ENCODE measurements at places on chromosomes 13 and 19.

GRCh38 chr13:79466872-79467271 lies 14.1 kb upstream of the NDFIP2 start:
- no peak for DNase-seq

DNA sequence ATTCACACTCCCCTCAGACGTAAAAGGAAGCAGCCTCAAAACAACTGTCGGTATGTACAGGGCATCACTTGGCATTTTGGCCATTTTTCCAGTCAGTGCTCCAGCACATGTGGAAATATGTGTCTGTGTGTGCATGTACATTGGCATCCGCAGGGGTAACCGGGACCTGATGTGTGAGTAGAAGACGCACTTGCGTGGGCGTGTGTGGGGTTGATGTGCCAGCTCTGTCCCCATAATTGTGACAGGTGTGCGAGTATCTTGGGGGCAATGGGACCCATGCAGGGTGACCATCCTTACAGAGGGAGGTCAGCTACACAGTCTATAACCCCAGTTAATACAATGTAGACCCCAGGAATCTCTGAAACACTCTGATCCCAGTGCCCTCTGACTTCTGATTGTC lies 7.3 kb upstream of the ZNF331 start:
- no peak for DNase-seq

- DNase-seq = peak; percentile 92
These were observed at the start of gene SH3GL1 for GRCh38 chr19:4400135-4400936. Gene SH3GL1 (minus strand): TSS chr19:4400547. CDS start chr19:4400368, 179 bp downstream.

- DNase-seq = no peak
These were observed 598.0 kb downstream of the EFNB2 start for GRCh38 chr13:105937451-105937850.

- no peak for DNase-seq
These were observed 36.9 kb upstream of the STARD13 start for GRCh38 chr13:33322543-33322809.

DNA sequence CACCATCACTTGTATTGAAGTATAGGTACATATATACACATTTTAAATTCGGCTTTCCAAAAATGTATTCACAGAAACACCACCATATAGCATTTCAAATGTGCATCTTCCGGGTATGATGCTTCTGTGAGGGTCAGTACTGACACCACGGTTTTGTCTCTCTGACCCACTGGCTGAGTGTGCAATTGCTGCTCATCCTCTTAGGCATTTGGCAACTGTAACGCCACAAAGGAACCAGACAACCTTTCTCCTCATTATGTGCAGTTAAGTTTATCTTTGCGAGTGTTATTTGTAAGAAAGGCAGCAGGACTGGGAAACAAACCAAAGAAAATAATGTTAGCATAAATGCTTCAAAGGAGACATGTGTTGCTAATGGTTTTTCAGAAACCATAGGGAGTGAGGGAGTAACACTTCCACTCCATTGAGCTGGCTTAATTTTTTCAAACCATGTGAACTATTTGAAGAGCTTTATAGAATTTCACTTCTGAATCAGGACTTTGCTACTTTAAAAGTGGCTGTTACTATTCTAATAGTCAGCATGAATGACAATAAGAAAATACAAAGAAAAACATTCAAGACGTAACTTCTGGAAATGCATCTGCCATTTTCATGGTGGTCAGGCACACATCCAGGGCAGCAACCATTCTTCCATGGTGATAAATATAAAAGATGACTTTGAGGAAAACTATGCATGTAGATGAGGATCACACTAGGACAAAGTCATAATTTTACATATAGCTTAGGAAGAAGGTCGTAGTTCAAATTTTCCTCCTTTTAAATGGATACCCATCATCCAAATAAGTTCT lies 423.3 kb downstream of the MZT1 start:
- DNase-seq = no peak

GRCh38 chr13:51241720-51242119 lies 19.5 kb downstream of the FAM124A start:
- DNase-seq = no peak

GRCh38 chr19:46797881-46798280 lies 9.5 kb upstream of the SLC1A5 start:
- DNase-seq = no peak

GRCh38 chr19:14198384-14199376 lies 7.3 kb downstream of the ADGRL1 start:
- no peak for DNase-seq

GRCh38 chr13:80033951-80034350 lies 307.0 kb downstream of the SPRY2 start:
- no peak for DNase-seq

DNA sequence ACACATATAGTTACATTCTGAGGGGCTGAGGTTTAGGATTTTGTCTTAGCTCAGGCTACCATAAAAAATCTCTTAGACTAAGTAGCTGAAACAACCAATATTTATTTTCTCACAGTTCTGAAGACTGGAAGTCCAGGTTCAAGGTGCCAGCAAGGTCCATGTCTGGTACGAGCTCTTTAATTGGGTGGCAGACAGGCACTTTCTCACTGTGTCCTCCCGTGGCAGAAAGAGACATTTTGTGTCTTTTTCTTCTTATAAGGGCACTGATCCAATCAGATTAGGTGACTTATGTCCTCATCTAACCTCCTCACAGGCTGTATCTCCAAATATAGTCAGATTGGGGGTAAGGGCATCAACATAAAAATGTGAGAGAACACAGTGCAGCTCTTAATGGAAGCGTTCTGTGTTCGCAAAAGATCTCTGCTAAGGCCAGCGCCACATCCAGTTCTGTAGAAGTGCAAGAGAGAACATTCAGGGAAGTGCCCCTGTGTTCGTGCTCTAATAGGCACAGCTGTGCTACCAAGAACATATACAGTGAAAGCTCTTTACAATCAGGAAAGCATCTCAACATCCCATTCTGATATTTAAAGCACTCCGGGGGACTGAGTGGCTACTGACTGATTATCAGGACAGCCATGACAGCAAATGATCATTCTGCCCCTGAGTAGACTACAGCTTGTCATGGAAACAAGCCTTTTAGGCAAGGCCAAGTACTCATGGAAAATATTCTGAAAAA lies 819.2 kb downstream of the LIG4 start:
- DNase-seq = no peak

DNA sequence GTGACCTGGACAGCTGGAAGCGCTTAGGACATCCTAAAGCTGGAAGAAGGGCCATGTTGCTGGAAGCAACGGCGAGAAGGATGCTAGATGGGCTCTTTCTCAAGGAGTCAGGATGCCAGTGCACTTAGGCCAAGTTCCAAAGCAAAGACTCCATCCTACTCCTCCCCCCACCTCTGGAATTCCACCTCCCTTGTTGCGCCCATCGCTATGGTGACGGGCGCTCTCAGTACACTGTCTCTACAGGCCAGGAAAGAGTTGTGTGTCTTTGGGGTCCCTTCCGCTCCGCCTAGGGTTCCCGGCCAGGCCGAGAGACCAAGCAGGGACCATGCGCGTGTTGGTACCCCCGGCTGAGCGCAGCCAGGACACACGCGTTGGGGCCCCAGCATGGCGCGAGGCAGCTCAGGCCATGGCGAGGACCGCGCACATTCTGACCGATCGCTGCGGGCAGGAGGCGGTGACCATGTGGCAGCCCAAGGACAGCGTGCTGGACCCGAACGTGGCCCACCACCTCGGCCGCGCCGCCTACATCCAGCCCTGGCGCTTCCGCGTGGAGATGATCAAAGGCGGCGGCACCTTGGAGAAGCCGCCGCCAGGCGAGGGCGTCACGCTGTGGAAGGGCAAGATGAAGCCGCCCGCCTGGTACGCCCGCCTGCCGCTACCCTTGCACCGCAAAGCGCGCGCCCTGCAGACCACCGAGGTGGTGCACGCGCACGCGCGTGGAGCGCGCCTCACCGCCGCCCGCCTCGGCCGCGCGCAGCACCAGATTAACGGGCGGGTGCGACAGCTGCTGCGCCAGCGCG lies 31.0 kb upstream of the SLC1A6 start:
- no peak for DNase-seq

GRCh38 chr19:8403098-8403819 lies 9.8 kb upstream of the MARCHF2 start:
- no peak for DNase-seq

DNA sequence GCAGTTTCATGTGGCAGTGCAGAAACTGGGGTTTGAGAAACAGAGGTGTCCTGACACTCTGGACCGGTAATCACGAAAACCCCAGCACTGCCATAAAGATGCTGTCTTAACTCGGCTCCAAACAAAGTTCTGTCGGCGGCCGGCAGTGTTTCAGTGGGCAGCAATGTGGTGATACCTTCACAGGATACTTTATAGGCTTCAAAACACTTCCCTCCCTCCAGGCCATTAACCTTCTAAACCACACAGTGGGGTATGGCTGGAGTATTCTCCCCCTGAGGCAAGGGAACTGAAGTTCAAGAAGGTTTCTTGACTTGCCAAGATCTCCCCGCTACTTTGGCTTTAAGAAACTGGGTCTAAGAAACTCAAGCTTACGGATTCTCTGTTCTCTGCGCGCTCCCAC lies 1.1 kb downstream of the RUBCNL start:
- no peak for DNase-seq

GRCh38 chr13:46160065-46160464 lies 21.9 kb downstream of the LCP1 start:
- no peak for DNase-seq

DNA sequence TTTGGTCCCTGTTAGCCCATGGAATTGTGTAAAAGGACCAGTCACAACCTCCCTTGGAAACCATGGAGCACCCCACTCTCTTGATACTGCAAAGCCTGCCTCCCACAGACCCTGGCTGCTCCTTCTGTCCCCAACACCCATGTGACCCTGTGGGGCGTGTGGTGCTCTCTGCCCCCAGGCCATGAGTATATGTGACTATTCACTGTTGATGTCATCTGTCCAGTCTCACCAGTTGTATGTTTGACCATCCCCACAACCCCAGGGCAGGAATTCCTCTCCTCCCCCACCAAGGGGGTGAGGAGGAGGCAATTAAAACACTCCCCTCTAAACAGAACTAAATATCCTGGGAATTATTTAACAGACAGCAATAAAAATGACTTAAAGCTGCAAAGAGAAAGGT lies 35.2 kb downstream of the KCTD15 start:
- no peak for DNase-seq

DNA sequence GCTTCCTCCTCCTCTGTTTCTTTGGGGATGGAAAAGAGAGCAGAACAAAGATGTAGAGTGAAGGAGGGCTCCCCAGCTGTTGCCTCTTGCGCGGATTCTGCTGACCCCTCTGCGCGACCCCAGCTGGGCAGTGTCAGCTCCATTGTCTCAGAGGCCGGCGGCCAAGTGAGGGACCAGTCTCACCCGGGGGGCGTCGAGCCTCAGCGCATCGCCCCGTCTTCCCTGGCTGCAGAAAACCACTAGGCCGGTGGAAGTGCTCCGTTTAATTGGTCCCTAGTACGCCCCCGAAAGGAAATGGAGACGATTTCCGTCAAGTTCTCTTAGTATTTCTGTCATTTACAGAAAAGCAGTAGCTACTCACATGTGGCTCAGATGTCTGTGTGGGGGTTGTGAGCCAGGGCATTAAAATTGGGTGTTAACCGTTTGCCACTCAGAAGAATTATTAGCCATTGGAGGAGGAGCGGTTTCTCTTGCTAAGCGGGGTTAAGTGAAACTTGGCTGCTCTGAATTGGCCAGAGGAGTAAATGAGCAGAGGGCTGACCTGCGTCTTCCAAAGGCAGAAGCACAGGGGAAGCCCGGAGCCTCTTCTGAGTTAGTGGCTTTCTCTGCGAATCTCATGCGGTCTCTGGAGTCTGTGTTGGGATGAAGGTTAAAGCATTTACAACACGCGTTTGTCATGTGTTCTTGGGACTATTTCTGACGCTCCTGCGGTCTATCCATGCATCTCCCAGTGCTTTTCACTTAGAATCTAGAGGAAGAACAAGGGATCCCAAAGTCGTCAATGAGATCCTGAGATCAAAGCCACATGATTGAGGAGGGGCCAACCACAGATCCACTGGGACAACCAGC lies 132.8 kb upstream of the MYO16 start:
- DNase-seq = no peak

DNA sequence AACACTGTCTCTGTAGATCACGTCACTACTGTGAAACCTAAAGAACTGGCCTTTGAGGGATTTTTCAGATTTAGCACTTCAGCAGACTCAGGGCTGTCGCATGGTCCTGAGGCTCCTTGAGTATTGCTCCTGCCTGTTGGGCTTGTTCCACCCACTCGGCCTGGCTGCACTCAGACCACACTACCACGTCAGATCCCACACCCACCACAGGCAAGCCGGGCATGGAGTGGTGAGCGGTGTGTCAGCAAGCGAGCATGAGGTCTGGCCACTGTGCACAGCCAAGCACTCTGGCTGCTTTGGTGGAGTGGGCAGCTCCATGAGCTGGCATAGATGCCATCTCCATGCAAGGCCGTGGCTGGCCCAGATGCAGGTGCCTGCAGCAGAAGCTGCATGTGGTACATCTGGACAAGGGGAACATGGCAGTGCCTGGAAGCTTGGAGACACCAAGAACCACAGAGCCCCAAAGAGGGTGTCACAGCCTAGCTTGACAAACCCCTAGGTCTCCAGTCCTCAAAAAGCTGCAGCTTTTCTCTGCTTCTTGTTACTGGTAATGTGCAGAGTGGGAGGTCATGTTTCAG lies 9.4 kb upstream of the IGFL1 start:
- no peak for DNase-seq

DNA sequence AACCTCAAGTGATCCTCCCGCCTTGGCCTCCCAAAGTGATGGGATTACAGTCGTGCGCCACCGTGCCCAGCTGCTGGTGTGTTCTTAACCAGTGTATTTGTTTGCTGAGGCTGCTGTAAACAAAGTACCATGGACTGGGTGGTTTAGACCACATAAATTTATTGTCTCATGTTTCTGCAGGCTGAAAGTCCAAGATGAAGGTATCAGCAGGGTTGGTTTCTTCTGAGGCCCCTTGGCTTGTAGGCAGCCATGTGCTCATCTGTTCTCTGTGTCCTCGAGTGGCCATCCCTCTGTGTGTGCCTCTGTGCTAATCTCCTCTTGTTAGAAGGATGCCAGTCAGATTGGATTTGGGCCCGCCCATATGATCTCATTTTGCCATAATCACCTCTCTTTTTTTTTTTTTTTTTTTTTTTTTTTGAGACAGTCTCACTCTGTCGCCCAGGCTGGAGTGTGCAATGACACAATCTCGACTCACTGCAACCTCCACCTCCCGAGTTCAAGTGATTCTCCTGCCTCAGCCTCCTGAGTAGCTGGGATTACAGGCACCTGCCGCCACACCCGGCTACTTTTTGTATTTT lies 31.8 kb downstream of the PEX11G start:
- DNase-seq = no peak

- no peak for DNase-seq
These were observed 8.4 kb downstream of the KANK3 start for GRCh38 chr19:8334458-8335342.

DNA sequence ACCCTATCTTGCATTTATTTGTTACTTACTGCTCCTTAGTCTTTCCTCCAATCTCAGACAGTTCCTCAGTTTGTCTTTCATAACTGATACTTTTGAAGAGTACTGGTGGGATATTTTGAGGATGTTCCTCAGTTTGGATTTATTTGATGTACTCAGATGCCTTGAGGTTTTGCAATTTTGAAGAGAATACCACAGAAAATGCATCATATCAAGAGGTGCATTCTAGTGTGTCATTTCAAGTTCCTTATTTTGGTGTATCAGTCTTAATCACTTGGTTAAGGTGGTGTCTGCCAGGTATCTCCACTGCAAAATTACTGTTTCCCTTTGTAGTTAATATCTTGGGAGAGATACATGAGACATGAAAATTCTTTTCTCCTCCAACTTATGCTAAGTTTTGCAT lies 75.1 kb downstream of the URI1 start:
- DNase-seq = no peak

All from effector CD8-positive, alpha-beta T cell (primary cell).